ENCODE measurements at places on chromosomes 11 and 22.

DNA sequence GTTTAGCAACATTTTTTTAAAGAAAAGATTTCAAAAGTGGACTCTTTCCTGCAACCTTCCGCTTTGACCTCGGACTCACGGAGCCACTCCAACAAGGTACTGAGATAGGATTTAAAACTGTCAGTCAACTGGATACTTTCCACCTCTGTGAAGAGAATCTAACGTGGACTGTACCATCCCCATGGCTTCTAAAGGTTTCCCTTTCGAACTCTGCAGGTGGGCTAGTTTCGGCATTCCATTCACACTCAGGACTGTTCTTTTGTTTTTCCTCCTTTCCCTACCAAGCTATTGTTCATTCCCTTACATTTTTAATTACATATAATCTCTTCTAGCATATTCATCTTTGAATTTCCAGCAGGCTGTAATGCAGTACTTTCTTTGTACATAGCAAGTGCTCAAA is 88.5 kb upstream of the AKIP1 start:
- no peak for DNase-seq

- no peak for DNase-seq
Measured at GRCh38 chr22:30867746-30868662, 100.6 kb downstream of the MORC2 start.

GRCh38 chr22:47943729-47944700 is 1181.6 kb downstream of the TBC1D22A start:
- no peak for DNase-seq

DNA sequence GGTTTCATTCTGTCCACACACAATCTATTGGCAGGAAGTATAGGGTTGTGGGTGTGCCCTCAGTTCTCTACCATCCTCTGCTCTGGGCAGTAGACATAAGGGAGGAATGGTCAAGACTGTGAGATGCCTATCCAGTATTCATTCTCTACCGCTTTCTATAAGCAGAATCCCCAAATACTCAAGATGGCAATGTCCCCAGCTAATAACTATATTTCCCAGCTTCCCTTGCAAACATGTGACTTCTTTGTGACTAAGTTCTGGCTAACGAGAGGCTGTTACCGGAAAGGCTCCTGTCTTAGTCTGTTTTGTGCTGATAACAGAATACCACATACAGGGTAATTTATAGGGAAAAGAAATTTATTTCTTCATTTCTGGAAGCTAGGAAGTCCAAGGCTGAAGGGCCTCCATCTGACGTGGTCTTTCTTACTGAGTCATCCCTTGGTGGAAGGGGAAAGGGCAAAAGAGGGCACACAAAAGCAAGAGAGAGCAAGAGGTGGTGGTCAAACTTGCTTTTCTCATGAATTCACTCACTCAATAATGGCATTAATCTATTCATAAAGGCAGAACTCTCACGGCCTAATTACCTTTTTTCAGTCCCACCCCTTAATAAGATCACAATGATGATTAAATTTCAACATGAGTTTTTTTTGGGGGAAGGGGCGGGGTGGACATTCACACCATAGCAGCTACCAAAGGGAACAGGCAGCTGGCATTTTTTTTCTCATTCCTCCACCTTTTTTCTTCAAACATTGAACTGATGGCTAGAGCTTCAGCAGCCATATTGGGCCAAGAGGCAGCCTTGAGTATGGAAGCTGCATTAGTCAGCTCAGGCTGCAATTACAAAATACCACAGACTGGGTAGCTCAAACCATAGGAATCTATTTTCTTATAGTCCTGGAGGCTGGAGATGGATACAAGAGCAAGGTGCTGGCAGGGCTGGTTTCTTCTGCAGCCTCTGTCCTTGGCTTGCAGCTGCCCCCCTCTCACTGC is 109.7 kb upstream of the OR9Q1 start:
- no peak for DNase-seq

GRCh38 chr22:23236440-23237184 is 56.3 kb downstream of the BCR start:
- DNase-seq: no peak

GRCh38 chr22:25405841-25406509 is 158.5 kb upstream of the GRK3 start:
- no peak for DNase-seq

- DNase-seq: no peak
Measured at GRCh38 chr11:46896719-46897406, 21.5 kb downstream of the LRP4 start.

- DNase-seq: peak; percentile 87
Measured at GRCh38 chr11:81787584-81788049, 946.0 kb downstream of the FAM181B start.

GRCh38 chr11:3903207-3903896 is 47.9 kb downstream of the STIM1 start:
- DNase-seq: no peak

DNA sequence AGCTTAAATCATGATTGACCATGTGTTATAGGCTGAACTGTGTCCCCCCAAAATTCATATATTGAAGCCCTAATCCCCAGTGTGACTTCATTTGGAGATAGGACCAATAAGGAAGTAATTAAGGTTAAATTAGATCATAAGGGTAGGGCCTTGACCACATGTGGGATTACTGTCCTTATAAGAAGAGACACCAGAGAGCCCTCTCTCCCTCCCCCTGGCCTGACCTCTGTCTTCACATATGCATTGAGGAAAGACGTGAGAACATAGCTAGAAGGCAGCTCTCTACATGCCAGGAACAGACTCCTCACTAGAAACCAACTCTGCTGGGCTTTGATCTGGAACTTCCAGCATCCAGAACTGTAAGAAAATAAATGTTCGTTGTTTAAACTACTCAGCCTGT is 13.6 kb upstream of the NUP50 start:
- DNase-seq: no peak

- no peak for DNase-seq
Measured at GRCh38 chr11:849951-850774, 7.5 kb downstream of the TSPAN4 start.

DNA sequence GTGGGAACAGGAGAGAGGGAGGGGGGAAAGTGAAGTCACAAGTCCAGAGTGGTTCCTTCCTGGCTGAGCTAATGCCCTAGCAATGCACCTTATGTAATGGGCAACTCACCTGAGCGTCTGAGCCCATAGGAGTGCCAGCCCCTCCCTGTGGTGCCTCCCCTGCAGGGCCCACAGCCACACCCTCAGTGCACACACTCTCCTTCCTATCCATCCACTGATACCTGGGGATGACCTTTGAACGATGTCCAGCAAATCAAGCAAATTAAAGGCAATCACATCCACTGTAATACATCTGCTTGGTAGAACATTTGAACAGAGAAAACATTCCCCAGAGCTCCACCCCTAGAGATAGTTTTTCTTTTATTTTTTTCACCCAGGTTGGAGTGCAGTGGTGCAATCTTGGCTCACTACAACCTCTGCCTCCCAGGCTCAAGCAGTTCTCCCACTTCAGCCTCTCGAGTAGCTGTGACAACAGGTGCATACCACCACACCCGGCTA is 19.6 kb upstream of the MICAL2 start:
- no peak for DNase-seq

DNA sequence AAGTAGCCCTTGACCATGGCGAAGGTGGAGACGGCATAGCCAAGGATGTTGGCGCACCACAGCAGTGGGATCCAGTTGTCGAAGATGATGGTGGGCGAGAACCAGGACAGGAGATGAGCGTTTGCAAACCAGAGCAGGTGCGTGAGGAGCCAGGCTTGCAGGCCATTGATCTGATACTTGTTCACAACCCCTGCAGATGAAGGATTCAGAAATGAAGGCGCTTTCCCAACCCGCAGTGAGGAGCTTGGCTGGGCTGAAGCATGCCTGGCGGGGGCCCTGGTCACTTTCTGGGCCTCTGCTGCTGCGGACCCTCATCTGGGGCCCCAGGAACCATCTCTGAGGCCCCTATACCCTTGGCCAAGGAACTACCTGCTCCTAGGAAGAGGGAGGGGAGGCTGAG is 6.9 kb downstream of the DHCR7 start:
- DNase-seq: no peak

DNA sequence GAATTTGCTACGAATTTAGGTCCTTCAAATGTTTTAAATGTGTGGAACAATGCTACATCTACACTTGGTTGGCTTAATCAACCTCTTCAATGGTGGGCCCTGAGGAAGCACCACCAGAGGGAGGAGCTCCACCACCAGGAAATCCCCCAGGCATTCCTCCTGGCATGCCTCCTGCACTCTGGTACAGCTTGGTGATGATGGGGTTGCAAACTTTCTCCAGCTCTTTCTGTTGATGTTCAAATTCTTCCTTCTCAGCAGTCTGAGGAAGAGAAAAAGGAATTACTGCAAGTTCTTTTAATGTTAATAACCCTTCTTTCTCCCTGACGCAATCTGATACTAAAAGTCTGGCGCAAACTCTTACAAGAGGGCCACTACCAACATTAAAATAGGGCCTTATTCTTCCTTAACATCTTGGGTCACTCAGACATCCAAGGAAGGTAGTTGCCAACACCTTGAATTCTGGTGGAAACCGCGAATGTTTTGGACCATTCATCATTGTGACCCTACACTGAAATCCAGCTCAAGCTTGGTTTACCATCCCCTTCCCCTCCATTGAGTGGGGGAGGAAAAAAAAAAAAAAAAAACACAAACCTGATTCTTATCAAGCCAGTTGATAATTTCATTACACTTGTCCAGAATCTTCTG is 4.2 kb downstream of the HSPA8 start:
- DNase-seq: no peak

- DNase-seq: peak; percentile 62
Measured at GRCh38 chr11:106012744-106013143, 9.3 kb downstream of the MSANTD4 start.

GRCh38 chr22:47193606-47194329 is 431.3 kb downstream of the TBC1D22A start:
- no peak for DNase-seq

DNA sequence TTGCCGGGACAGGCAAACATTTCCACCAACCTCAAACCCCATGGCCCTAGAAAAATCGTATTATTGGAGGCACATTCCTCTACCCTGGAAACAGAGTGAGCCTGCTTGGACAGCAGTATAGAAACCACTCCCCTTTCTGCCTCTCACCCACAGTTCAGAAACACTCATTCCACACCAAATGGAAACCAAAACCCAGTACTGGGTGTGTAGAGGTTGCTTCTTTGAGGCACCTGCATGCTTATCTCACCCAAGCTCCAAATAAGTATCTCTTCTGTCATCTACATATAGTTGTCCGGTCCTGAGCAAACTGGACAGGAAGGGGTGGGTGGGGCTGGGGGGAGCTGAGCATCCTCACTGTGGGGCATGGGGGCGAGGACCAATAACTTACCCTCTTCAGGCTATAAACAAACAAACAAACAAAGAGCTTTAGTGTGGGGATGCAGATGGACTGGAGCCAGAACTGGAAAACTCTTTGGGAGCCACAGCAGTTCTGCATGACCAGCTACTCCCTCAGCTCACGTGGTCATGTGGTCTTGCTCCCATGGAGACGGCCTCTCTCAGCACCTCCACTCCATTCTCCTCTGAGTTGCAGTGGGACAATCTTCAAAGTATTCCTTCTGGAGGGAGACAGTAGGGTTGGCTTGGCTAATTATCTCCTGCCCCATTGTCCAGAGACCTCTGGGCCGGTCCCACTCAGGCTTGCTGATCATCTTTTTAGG is 1.0 kb upstream of the PLAAT2 start:
- DNase-seq: no peak

- DNase-seq: no peak
Measured at GRCh38 chr22:39148727-39149535, 3.5 kb downstream of the CBX7 start.

DNA sequence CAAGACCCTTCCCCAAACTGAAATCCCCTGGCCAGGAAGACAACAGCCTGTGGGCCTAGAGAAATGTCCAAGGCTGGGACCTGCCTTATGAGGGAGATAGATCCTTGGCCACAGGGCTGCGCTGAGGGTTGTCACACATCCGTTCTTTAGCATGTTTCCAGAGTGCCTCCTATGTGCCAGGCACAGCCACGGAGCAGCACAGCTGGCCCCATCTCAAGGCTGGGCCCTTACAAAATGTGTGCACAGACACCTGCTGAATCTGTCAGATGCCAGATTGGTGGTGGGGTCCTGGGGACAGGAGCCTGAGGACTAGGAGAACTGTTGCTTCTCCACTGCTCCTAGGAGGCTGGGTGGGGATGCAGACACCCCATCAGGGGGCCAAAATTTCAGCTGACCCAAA is 11.2 kb downstream of the GRIK4 start:
- DNase-seq: no peak

- DNase-seq: peak; percentile 38
Measured at GRCh38 chr11:32006799-32007388, 84.0 kb upstream of the RCN1 start.

GRCh38 chr11:78564490-78565467 is 9.9 kb downstream of the NARS2 start:
- peak; percentile 63 for DNase-seq

GRCh38 chr11:110797453-110797852 is 85.2 kb upstream of the ARHGAP20 start:
- no peak for DNase-seq

DNA sequence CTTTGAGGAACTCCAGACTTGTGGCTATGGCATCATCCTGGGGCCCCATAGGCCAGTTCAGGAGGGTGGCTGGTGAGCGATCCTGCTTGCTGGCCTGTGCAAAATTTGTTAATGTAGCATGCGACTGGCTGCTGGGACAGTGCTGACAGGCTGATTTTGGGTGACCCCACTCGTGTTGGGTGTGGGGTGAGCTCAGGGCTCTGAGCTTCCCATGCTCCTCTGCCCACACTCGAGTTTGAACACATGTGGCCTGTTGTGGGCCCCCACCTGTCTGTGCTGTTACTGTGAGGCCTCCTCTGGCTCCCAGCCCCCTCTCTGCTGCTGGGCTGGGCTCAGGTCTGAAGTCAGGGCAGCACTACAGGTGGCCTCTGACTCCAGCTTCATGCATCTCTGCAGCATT is 64.4 kb upstream of the MYEOV start:
- DNase-seq: no peak

DNA sequence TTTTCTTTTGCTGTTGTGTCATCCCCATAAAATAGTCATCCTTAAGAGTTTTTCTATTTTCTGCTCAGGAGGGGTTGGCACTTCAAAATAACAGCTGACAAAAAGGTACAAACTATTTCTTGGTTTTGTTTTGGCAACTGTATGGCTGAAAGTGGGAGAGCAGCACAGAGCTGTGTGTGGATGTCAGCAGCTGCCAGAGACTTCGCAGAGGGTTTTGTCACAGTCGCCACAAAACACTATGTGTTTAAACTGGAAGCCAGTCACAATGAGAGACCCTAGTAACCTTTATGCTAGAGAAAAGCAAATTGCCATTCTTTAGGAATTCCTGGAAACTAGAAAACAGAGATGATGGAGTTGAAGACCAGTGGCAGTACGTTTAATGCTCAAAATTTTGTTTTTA is 189.6 kb upstream of the CCDC90B start:
- no peak for DNase-seq

GRCh38 chr11:128497061-128497775 is 90.1 kb downstream of the ETS1 start:
- DNase-seq: peak; percentile 99

DNA sequence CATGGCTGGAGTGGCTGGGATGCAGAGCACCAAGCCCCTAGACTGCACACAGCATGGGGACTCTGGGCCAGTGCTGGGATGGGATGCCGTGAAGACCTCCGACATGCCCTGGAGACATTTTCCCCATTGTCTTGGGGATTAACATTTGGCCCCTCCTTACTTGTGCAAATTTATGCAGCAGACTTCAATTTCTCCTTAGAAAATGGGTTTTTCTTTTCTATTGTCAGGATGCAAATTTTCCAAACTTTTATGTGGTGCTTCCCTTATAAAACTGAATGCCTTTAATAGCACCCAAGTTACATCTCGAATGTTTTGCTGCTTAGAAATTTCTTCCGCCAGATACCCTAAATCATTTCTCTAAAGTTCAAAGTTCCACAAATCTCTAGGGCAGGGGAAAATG is 29.2 kb downstream of the RSF1 start:
- no peak for DNase-seq
